Fibroblast of skin of scalp (primary cell): ENCODE measurements at places on chromosomes 1 and 21.

DNA sequence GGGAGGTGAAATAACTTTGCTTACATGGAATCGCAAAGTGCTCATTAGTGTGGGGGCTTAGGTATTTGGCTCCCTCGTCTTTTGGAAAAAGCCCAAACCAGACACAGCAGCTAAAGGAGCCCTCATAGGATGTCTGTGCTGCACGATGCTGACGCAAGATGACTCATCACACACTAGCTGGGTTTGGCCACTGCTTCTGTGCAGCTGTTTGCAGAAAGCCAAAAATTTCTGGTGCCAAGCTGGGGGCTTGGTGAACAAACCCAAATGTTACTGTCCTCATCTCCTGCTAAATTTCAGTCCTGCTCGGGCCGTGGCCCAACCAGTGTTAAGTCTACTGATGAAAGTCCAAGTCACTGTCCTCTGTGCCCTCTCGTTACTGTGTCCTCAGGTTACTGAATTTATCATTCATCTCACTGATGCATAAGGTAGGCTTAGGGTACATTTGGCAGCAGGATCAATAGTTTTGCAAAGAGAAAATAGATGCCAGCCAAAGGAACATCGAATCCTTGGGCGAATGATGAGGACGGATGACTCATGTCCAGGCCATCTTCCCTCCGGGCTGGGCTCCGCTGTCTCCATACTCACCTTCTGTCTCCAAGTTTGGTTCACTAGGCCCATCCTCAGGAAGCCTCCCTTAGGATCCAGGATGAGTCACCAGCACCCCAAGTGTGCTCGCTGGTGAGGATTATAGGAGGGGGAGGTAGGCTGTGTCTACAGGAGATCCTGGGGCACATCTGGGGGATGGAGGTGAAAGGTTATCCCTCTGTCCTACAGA lies 177.7 kb downstream of the ADSS2 start:
- DNase-seq, result peak; percentile 98

- DNase-seq, result no peak
These were observed 24.4 kb downstream of the C1orf141 start for GRCh38 chr1:67110352-67110751.

GRCh38 chr1:153652805-153653500 lies 5.5 kb upstream of the SNAPIN start:
- DNase-seq, result peak; percentile 51

DNA sequence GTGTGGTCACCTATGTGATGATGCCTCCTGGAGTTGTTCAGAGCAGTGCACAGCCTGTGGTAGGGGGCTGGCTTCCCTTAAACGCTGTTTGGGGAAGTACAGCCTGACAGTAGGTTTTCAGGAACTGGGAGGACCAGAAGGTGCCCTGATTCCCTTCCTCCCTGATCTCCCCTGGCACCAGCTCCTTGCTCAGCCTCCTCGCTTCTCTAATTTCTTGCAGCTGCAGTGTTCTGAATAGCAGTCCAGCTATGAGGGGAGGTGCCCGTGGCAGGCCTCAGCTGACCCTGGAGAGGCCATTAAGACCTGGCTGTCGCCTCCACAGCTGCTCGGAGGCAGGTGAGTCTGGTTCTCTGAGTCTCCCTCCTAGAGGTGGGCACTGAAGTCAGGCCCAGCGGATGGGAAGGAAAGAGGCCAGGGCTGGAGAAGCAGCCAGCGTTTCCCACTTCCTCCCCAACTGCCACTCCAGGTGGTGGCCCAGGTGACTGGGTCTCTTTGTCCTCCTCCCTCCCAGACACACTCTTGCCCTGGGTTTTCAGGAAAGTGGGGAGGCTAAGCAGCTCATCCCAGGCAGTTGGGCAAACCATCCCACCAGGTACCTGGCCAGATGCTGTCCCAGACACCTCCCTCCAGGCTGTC lies 52.0 kb upstream of the RPL11 start:
- no peak for DNase-seq

- DNase-seq, result no peak
These were observed 49.9 kb downstream of the DISC1 start for GRCh38 chr1:231676487-231676886.

- no peak for DNase-seq
These were observed 33.0 kb upstream of the IL20 start for GRCh38 chr1:206832352-206832880.

GRCh38 chr21:43572446-43572845 lies 86.8 kb downstream of the HSF2BP start:
- DNase-seq, result no peak

DNA sequence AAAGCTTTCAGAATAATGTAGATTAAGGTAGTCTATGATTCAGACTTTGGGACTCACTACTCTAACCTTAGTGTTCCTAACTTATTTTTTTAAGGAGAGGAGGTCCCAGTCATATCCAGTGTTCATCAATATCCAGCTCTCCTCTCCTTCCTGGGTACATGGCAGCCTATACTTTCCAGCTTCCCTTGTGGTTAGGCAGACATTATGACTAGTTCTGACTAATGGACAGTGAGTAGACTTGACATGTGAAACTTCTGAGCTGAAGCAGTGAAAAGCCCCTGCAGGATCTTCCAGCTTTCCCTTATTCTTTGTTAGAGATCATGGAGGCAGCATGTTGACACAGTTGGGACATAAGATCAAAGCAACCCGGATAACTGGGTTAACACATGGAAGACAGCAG lies 144.2 kb downstream of the PTPRU start:
- peak; percentile 16 for DNase-seq

GRCh38 chr1:203187304-203187685 lies 791 bp upstream of the CHI3L1 start:
- no peak for DNase-seq

- no peak for DNase-seq
These were observed 138.7 kb downstream of the LRRC40 start for GRCh38 chr1:70066711-70067110.

DNA sequence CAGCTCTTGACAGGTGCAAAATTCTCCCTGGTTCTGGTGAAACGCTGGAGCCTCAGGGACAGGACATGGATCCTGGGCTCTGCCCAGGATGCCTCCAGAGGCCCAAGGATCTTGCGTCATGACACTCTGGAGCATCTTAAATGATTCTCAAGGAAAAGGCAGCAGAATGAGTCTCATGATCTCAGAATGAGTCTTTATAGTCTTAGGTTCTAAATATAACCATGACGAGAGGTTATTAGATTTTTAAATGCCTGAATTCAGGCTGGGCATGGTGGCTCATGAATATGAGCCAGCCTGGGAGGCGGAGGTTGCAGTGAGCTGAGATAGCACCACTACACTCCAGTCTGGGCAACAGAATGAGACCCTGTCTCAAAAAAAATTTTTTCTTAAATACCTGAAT lies 55.5 kb downstream of the ECE1 start:
- no peak for DNase-seq

DNA sequence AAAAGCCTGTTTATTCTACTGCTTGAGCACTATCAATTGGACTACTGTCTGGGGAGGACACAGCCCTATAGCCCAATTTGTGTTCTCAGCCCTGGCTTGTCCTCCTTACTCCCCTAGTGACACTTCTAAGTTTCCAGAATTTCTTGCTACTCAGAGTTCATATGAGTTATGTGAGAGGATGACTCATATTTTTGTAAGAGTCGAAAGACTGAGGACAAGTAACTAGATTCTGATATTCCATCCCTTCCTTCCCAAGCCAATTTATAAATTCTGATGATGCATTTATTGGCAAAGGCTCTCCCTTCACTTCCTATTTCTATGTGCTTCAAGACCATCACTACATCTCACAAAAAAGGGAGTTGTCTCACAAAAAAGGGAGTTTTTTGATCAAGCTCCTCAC lies 422.2 kb upstream of the DEPDC1 start:
- DNase-seq, result peak; percentile 5

GRCh38 chr21:41322496-41323382 lies 6.1 kb downstream of the FAM3B start:
- DNase-seq, result no peak

DNA sequence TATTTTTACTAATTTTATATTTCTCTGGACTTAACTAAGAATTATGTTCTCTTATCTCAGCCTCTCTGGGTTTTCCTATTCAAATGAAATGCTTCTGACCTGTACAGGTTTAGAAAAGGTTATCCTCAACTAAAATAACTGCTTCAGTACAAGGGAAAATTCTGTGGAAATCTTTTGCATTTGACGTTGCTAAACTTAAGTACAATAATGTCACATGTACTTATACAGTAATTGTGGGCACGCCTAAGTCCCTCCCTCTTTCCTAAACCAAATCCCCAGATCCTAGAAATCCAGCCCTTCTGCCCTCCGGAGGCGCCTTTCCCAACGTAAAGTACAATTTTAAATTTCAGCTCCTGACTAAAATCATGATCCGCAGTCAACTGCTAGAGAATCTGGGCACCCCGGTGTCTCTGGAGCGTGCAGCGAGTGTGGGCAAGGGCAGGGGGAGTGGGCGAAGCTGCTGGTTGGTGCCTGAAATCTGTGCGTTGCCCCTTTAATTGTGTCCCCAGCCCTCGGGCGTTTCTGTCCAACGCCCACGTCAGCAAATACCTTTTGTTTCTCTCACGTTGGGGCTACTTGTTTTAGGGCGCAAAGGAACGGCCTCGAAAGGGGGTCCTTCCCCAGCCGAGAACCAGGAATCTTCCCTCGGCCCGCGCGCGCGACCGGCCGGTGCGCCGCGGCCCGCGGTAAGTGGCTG lies at the start of gene ZBTB8A:
ZBTB8A (plus strand) TSS at position 541 of the 697 bp plus-strand sequence. CDS start 53,505 bp downstream, outside the sequence.
- peak; percentile 66 for DNase-seq

DNA sequence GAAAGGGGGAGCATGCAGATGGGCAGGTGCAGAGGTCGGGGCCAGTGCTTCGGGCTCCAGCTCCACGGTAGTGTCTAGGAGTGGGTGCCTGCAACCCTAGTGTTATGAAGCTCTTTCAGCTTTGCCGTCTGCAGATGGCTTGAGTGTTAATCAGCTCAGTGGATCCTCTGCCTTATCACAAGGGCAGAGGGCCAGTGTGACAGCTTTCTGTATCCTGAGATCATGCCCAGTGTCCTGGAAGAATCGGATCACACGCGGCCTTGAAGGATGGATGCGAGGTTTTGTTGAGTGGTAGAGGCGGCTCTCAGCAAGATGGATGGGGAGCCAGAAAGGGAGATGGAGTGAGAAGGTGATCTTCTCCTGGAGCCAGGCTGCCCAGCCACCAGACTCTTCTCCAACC lies 25.5 kb upstream of the C1orf146 start:
- DNase-seq, result no peak

DNA sequence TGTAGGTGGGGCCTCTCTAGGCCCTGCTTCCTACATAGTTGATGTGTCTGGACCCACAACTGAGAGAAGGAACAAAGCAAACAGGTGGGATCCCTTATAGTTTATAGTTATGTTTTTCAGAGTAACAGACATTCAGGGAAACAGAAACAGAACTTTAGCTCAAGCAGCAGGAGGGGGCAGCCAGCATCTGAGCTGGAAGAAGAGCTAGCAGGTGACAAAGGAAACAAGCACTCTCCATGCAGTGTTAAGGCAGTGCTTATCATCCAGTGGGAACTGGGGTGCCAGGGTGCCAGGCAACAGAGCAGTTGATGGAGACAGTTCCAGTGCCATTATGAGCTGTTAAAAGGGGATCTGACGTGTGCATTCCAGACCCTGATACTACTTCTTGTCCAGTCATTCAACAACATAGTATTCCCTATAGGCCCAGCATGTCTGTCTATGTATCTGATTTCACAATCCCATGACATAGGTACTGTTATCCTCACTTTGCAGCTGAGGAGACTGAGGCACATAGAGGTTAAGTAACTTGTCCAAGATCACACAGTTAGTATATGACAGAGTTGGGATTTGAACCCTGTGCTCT lies 13.5 kb downstream of the HIVEP3 start:
- no peak for DNase-seq

GRCh38 chr1:80445033-80445432 lies 1355.7 kb upstream of the ADGRL2 start:
- DNase-seq, result peak; percentile 9

DNA sequence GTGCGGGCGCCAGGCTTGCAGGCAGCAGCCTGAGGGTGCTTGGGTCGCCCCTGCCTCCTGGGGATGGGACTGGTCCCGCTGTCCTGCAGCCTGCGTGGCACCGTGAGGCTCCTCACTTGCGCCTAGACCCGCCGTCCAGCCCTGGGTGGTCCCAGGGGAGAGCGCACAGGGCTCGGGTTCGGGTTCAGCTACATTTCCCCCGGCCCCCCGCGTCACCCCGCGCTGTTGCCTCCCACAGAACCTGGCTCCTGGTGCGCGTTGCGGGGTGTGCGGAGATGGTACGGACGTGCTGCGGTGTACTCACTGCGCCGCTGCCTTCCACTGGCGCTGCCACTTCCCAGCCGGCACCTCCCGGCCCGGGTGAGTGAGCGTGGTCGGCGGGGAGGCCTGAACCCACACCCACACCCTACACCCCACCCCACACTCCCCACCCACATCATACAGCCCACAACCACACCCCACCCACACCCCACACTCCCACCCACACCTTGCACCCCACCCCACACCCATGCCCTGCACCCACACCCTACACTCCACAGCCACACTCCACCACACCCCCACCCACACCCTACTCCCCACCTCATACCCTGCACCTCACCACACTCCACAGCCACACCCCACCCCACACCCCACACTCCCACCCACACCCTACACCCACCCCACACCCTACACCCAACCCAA lies 6.2 kb upstream of the PFKL start:
- no peak for DNase-seq

GRCh38 chr21:42578034-42578433 lies 64.4 kb downstream of the SLC37A1 start:
- no peak for DNase-seq

DNA sequence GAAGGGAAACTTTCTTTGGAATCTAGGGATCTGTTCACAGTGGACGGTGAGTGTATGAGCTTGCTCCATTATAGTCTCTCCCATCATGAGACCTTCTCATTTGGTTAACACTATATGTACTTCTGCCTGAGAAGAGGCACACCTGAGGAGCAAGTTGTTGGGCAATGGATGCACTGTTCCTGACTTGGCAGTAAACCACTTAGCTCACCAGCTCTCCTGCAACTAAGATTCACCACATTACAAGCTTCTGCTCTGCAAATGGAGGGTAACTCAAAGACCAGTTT lies 10.2 kb downstream of the MACF1 start:
- no peak for DNase-seq

DNA sequence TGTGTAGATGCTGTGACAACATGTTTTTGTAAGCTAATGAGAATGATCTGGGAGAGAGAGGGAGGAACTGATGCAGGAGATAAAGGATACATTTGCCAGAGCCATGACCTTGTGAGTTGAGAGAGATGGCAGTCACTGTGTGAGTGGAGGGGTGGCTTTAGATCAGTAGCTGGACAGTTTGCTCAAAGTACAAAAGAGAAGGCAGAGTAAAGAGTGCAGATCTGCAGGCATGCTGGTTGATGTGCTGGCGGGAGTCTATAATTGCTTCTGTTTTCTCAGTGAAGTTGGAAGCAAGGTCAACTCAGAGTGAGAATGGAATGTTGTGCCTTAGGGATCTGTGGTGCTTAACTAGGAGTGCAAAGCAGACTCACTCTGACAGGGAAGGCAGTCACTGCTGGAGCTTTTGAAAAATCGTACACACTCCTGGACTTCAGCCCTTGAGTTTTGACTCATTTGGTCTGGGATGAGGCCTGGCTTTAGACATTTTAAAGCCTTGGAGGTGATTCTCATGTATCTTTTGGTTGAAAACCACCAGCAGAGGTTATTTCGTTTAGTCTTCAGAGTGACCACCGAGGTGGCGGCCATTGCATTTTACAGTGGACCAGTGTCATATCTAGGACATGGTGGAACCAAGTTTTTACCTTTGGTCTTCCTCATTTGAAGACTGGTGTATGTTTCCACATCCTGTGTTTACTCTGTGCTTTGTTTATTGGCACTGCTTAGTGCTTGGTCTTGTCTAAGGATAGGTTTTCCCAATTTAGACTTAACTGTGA lies 49.6 kb downstream of the MTR start:
- peak; percentile 31 for DNase-seq

- DNase-seq, result peak; percentile 93
These were observed 51.9 kb downstream of the DIPK1A start for GRCh38 chr1:92909321-92909720.

GRCh38 chr21:41962425-41962966 lies 8.7 kb upstream of the C2CD2 start:
- DNase-seq, result no peak
